RWPE2 (cell line): ENCODE measurements at places on chromosomes 3 and 15.

GRCh38 chr3:188036375-188037194 lies 117.4 kb upstream of the LPP start:
- no peaks in the 10 kb centered on the region for H3K27me3 ChIP-seq
- DNase-seq, result no peak
- no peaks in the 10 kb centered on the region for H3K36me3 ChIP-seq
- no peak overlapping the region for H3K4me3 ChIP-seq

GRCh38 chr3:194785315-194785714 lies 99.6 kb downstream of the FAM43A start:
- no peaks in the 10 kb centered on the region for H3K36me3 ChIP-seq
- no peak overlapping the region for H3K4me3 ChIP-seq
- no peak overlapping the region for H3K27ac ChIP-seq
- DNase-seq, result no peak
- H3K4me1 ChIP-seq, result no peaks in the 10 kb centered on the region

- H3K27ac ChIP-seq, result no peak overlapping the region
- H3K36me3 ChIP-seq, result no peaks in the 10 kb centered on the region
- H3K4me1 ChIP-seq, result peaks cover 5% of the 10 kb centered on the region
- no peak for DNase-seq
Observed at GRCh38 chr3:139118835-139119234, 74.1 kb upstream of the PRR23C start.

DNA sequence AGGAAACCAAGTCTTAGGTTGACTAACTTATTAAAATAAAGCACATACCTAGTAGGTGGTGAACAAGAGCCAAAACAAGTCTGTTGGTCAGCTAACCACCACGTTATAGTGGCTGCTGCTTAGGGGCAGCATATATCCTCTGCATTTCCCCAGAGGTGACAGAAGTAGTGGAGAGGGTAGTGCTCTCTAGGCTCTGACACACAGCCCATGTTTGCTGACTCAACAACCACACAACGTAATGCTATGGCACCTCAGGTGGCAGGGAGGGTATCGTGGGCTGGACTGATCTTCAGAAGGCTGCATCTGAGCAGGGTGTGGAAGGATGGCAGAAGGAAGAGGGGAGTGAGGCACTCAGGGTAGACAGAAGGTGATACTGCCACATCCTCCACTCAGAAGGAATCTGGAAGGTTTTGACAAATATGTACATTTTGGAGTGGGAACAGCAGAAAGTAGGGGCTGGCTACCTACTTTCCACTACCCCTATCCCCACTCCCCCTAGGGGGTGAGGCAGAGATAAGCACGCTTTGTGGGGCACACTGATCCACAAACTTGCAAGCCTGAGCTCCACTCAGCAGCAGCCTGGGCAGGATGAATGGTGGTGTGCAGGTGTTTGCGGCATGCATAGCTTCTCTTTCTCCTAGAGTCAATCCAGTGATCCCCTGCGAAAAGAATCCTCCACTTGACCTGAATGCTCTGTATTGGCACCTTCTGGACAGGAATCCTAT lies 178.1 kb downstream of the RORA start:
- H3K4me1 ChIP-seq, result peaks cover 9% of the 10 kb centered on the region
- no peak overlapping the region for H3K27ac ChIP-seq
- no peaks in the 10 kb centered on the region for H3K36me3 ChIP-seq
- H3K27me3 ChIP-seq, result no peaks in the 10 kb centered on the region
- no peak overlapping the region for H3K4me3 ChIP-seq

DNA sequence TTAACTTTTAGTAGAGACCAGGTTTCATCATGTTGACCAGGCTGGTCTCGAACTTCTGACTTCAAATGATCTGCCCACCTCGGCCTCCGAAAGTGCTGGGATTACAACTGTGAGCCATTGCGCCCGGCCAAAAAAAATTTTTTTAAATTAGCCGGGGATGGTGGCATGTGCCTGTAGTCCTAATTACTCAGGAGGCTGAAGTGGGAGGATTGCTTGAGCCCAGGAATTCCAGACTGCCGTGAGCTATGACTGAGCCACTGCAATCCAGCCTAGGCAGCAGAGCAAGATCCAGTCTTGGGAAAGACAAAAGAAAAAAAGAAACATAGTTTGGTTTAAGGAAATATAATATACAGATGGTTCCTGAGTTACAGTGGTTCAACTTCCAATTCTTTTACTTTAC lies 44.9 kb upstream of the EIF3J start:
- peaks cover 16% of the 10 kb centered on the region for H3K4me1 ChIP-seq
- no peak overlapping the region for H3K4me3 ChIP-seq
- peaks cover 71% of the 10 kb centered on the region for H3K36me3 ChIP-seq
- DNase-seq, result no peak

- no peaks in the 10 kb centered on the region for H3K27me3 ChIP-seq
- no peaks in the 10 kb centered on the region for H3K4me1 ChIP-seq
- H3K36me3 ChIP-seq, result peaks cover 72% of the 10 kb centered on the region
Observed at GRCh38 chr15:25366058-25366457, 72.8 kb downstream of the UBE3A start.

- no peak overlapping the region for H3K4me3 ChIP-seq
- no peaks in the 10 kb centered on the region for H3K27me3 ChIP-seq
- H3K4me1 ChIP-seq, result peaks cover 11% of the 10 kb centered on the region
Observed at GRCh38 chr15:85019815-85020590, 38.3 kb downstream of the PDE8A start.

GRCh38 chr3:148319161-148319915 lies 378.4 kb upstream of the AGTR1 start:
- peaks cover 14% of the 10 kb centered on the region for H3K4me1 ChIP-seq
- no peak overlapping the region for H3K4me3 ChIP-seq
- no peak for DNase-seq
- peak overlapping the region; percentile 70 for H3K27ac ChIP-seq
- H3K36me3 ChIP-seq, result no peaks in the 10 kb centered on the region

- no peak overlapping the region for H3K4me3 ChIP-seq
- H3K27ac ChIP-seq, result no peak overlapping the region
- no peaks in the 10 kb centered on the region for H3K4me1 ChIP-seq
- peaks cover 31% of the 10 kb centered on the region for H3K27me3 ChIP-seq
- no peaks in the 10 kb centered on the region for H3K36me3 ChIP-seq
Observed at GRCh38 chr15:37701230-37701629, 233.2 kb upstream of the TMCO5A start.

- no peak overlapping the region for H3K4me3 ChIP-seq
- H3K27ac ChIP-seq, result peak overlapping the region; percentile 100
- H3K27me3 ChIP-seq, result no peaks in the 10 kb centered on the region
- H3K36me3 ChIP-seq, result peaks cover 11% of the 10 kb centered on the region; the same call in 1 of the 2 replicates
- no peak for DNase-seq
Observed at GRCh38 chr3:11288786-11289637, 16.8 kb downstream of the ATG7 start.

- no peaks in the 10 kb centered on the region for H3K36me3 ChIP-seq
- no peak overlapping the region for H3K27ac ChIP-seq
- no peak for DNase-seq
- H3K4me3 ChIP-seq, result no peak overlapping the region
Observed at GRCh38 chr3:10336761-10337160, 15.8 kb upstream of the SEC13 start.

- no peaks in the 10 kb centered on the region for H3K36me3 ChIP-seq
- no peaks in the 10 kb centered on the region for H3K27me3 ChIP-seq
- no peak overlapping the region for H3K27ac ChIP-seq
- H3K4me3 ChIP-seq, result no peak overlapping the region
- no peaks in the 10 kb centered on the region for H3K4me1 ChIP-seq
Observed at GRCh38 chr15:46177219-46177618, 542.4 kb downstream of the SQOR start.

DNA sequence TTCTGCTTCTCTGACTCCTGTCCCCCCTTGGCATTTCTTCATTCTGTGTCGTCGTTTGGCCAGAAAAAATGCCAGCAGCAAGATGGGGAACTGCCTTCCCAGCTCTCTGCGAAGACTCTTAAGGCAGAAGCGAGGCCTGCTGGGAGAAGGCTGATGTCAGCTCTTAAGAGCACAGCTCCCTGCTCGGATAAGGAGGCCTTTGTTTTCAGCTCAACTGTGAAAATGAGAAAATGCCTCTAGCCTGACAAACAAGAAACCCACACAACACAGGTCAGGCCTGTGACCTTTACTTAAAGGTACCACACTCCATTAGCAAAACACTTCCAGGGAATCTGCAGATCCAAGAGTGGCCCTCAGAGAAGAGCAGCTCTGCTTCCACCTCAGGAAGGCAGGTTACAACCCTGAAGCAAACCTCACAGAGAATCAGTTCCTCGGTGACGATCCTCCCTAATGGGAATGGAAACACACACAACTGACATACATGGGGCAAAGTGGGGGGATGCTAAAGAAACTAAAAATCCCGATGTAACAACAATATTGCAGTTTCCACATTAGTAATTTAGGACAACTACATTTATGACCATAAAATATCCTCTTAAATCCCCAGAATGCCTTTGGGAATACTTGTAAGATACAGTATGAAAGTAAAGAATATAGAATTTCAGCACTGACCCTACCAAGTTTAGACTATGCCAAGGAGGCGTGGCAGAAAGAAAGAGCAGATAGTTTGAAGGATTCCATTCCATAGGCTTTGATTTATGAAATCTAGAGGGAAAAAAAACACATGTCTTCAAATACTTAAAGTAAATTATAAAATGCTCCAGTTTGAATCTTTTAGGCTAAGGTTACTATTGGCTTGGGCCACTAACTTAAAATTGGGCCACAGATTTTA lies 52.1 kb downstream of the VGLL4 start:
- peaks cover 6% of the 10 kb centered on the region; the same call in 1 of the 2 replicates for H3K36me3 ChIP-seq
- no peaks in the 10 kb centered on the region for H3K27me3 ChIP-seq
- peaks cover 28% of the 10 kb centered on the region for H3K4me1 ChIP-seq
- no peak overlapping the region for H3K4me3 ChIP-seq
- H3K27ac ChIP-seq, result peak overlapping the region; percentile 62

DNA sequence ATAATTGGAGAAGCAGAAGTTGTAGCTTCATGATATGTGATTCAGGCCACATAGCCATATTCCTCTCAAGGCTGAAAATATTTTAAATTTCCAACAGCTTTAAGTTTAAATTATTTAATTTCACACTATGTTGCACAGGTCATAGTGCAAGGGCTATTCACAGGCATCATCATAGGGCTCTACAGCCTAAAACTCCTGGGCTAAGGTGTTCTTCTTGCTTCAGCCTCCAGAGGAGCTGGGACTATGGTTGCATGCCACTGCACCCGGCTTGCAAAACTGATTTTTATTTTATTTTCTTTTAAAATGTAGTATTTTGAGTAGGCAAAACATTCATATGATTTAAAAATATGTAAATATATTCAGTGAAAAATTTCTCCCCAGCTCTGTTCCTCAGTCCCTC lies 6.0 kb upstream of the CEP97 start:
- peaks cover 26% of the 10 kb centered on the region for H3K4me1 ChIP-seq
- no peak overlapping the region for H3K27ac ChIP-seq
- no peak for DNase-seq
- H3K4me3 ChIP-seq, result no peak overlapping the region
- no peaks in the 10 kb centered on the region for H3K36me3 ChIP-seq

- peaks cover 9% of the 10 kb centered on the region; the same call in 1 of the 2 replicates for H3K36me3 ChIP-seq
- H3K4me3 ChIP-seq, result no peak overlapping the region
- DNase-seq, result no peak
Observed at GRCh38 chr3:44077267-44077666, 164.4 kb upstream of the TOPAZ1 start.

DNA sequence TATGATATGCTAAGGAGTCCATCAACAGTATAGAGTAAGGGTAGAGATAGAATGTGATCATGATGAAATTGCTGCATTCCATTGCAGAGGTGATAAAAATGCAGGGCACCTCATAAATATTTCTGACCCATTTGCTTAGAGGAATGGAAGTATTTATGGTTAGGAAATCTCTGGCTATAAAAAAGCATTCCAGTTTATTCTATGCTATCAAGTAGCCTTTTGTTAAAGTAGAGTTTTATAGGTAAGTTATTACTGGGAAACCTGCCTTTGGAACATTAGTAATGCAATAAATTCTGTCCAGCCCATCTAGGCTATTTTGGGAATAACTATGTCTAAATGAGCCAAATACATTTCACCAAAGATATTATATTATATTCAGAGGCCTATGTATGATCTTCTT lies 19.8 kb upstream of the STRIT1 start:
- no peak for DNase-seq
- no peaks in the 10 kb centered on the region for H3K36me3 ChIP-seq
- peak overlapping the region; percentile 26 for H3K27ac ChIP-seq
- H3K4me1 ChIP-seq, result peaks cover 11% of the 10 kb centered on the region

- H3K4me1 ChIP-seq, result peaks cover 6% of the 10 kb centered on the region
- DNase-seq, result no peak
- no peaks in the 10 kb centered on the region for H3K27me3 ChIP-seq
- no peak overlapping the region for H3K4me3 ChIP-seq
- no peak overlapping the region for H3K27ac ChIP-seq
Observed at GRCh38 chr3:69248436-69248835, 126.0 kb upstream of the LMOD3 start.

GRCh38 chr3:114962189-114962588 lies 184.9 kb downstream of the ZBTB20 start:
- H3K27me3 ChIP-seq, result no peaks in the 10 kb centered on the region
- H3K36me3 ChIP-seq, result no peaks in the 10 kb centered on the region
- no peaks in the 10 kb centered on the region for H3K4me1 ChIP-seq
- no peak overlapping the region for H3K4me3 ChIP-seq
- no peak overlapping the region for H3K27ac ChIP-seq

DNA sequence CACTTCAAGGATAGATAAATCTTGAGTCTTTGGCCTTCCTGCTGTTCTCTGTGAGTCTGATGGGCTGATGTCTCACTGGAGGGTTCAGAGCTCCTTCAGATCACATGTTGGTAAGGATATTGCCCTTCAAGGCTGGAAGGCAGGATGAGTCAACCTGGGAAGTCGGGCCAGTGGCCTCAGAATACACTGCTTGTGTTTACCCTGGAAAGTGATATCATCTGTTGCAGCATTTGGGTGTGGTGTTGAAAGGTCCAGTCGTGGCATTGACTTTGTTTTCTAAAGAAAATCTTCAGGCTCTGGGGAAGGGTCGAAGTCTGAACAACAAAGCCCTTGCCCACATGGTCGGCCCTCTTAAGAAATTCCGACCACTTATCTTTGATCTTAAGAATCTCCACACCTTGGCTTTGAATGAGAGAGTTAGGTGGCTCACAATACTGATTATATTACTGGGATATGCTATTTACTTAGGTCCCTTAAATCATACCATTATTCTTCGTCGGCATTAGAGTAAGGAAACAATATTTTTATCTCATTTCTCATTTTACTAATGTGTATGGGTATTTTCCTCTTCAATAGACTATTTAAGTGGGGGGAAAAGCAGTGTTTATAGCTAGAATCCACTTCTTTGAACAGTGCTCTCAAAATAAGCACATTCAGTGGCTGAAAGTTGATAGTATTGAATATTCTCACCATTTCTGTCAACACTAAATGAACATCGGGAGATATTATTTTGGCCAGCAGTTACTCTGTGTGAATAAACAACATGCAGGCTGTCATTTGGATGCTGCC lies 303.9 kb upstream of the RASGRP1 start:
- no peaks in the 10 kb centered on the region for H3K36me3 ChIP-seq
- H3K27ac ChIP-seq, result peak overlapping the region; percentile 7
- no peak overlapping the region for H3K4me3 ChIP-seq
- peaks cover 11% of the 10 kb centered on the region for H3K4me1 ChIP-seq

DNA sequence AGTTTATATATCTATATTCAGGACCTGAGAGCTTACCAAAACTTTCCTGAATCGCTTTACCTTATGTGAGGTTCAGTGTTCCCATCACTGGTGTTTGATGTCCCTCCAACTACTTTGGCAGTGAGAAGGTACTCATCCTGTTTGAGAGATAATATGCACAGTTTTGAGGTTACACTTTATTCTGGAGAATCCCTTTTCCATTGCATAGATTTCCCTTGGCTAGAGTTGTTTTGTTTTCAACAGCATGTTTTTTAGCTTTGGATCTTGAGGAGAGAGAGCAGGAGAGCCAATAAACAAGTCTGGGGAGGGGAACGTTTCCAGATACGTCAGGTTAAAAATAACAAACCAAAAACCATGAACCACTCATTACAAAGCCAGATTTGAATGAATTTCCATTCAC lies 33.6 kb downstream of the CD200 start:
- no peak for DNase-seq
- no peaks in the 10 kb centered on the region for H3K27me3 ChIP-seq
- H3K4me3 ChIP-seq, result no peak overlapping the region
